ENCODE measurements at places on chromosomes 7 and 10.
A peak's percentile ranks its signal among the peaks of the same experiment; 100 is the strongest.

DNA sequence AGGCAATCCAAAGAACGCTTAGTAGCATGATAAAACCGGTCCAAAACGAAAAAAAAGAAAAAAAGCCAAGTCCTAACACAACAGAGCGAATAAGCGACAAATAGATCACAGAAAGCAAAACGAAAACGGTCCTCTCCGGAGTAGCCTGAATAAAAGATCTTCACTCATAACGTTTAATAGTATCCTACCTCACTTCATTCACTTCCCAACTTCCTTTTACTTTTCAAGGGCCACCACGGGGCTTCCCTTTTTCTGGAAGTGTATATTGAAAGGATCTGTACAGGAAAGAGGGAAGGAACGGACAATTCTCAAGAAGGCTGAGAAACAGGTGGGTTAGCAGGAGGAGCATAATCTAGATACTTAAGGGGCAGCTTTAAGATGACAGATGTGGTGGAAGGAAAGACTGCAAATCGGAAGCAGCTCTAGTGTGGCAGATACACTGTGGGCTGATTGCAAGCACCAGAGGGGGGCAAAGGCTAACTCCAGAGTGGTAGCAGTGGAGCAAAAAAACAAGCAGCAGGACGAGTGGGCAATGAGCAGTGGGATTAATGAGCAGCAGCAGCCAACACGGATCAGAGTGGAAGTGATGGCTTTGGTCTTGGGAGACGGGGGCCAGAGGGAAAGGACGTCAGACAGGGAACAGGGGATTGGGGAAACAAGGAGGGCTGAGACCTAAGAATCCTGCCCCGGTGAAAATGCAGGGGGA is 866 bp downstream of the CNOT4 start:
- DNase-seq: no peak

GRCh38 chr10:109428775-109429491 is 494.4 kb downstream of the XPNPEP1 start:
- no peak for DNase-seq

GRCh38 chr10:132544744-132545658 is 7.4 kb downstream of the INPP5A start:
- DNase-seq: no peak

- DNase-seq: no peak
These were observed 60.2 kb downstream of the CHST15 start for GRCh38 chr10:124032971-124033886.

DNA sequence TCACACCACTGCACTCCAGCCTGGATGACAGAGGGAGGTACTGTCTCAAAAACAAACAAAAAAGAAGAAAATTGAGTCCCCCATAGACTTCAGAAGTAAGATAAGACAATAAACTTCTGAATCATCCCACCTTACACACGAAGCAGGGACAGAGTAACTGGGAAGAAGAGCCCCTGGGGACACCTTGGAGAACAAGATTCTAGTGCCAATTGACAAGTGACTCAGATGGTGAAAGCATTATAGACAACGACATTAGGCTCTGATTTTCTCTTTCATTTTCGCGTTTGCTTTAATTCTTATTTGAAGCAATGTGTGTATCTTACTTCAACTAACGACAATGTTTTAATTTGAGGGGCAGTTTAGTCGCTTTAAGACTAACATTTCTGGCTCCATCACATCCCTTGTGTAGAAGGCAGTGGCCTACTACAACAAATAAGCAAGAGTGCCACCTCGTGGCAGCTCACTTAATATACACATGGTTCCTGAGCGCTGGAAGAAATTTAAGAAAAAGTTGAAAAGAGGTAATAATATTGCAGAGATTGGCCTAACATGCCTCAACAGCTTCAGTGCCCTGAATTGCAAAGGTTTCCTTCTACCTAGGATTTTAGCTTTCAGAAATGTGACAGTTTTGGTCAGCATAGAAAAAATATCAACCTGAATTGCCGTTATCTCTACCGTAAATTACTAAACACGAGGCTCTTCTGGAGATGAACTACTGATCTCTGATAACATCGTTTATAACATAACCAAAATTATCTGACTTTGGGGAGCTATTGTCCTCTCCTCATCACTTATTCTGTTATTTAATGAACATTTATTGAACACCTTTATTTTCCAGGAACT is 36.7 kb downstream of the ASNS start:
- no peak for DNase-seq

DNA sequence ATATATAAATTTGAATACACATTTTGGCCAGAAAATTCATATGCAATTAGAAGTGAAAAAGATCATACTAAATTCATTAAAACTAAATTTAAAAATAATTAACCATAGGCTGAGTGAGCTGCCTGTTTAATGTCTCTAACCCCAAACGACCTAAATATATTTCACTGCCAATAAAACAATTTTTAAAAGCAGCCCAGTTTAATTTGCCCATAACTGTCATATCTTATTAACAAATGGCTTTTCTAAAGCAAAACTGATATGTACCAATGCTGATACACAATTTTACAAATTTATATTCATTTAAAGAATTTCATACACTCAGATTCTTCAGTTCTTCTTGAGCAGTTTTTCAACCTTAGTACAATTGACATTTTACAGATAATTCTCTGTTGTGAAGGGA is 99.9 kb downstream of the CACNA2D1 start:
- DNase-seq: no peak

DNA sequence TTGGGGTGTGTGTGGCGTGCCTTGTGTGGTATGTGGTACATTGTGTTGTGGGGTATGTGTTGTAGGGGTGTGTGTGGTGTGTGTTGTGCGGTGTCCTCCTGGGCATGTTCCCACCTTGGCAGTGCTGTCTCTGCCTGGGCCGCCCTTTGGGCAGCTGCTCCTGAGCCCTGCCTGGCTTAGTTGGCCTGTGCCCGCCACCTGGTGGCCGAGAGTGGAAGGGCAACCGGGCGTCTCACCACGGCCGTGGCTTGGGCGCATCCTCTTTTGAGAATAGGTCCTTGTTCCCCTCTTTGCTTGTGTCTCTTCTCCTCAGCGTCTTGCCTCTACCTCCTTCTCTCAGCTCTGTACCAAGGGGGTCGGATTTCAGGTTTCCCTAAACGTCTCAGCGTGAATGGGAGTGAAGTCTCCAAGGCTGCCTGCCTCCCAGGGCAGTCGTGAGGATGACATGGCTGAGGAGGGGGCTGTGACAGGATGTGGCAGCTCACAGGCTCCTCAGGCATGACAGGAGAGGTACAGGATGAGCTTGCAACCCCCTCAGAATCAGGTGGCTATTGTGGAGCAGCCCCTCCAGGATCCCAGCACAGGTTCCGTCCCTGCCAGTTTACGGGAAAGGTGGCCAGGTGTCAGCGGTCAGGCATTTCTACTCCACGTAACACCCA is 98.4 kb upstream of the PODXL start:
- peak; percentile 62 for DNase-seq

DNA sequence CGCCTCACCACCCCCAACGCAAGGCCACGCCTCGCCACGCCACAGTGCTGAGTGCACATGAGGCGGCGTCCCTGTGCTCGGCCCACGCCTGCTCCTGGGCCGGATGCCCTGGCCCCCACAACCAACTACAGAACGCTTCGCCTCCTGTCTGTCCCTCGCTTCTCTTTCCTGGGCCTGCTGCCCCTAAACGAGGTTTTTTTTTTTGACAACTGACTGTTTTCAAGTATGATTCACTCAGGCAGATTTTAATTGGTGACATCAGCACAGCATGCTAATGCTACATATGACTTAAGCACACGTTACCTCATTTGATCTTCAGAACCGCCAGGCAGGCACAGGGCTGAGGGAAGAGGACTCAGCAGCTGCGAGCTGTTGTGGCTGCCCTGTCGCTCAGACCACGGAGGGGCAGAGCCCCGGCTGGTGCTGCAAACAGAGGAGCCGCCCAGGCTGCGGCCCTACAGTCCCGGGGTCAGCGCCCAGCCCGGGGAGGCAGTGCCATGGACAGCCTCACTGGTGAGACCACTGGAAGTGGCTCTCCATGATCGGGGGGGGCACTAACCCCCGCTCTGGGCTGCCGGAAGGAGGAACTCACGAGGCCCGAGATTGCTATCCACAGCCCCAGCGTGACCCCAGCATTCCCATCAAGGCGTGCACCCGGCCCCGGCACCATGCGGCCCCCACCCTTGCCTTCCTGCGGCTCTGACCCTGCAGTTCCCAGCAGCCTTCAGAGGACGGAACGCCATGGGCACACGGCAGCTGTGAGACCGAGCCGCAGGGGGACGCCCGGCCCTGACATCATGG is 212.8 kb downstream of the MAD1L1 start:
- DNase-seq: peak; percentile 9

GRCh38 chr10:48509974-48510692 is 94.7 kb downstream of the ARHGAP22 start:
- no peak for DNase-seq
